ENCODE measurements at places on chromosomes 16 and 17.

DNA sequence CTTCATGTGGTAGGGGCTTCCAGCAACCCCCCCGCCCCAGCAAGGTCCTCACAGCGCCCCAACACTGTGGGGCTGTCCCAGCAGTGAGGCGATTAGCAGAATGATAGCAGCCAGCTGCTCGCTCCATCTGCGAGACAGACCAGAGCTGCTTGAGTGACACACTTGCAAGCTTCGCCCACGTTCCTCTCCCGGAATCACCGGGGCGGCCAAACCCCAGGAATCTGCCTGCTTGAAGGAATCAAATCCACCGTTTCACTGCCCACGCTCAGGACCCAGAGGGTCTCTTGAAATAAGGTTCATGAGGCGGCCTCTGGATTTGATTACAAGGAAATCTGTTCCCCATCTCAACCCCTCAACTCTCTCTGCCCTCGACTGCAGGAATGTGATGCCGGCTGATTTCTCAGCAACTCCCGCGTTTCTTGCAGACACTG, 356.0 kb downstream of the C16orf95 start:
- DNase-seq, result no peak

- DNase-seq, result peak; percentile 86
Observed at GRCh38 chr16:84970447-84971127, 40.7 kb downstream of the ZDHHC7 start.

DNA sequence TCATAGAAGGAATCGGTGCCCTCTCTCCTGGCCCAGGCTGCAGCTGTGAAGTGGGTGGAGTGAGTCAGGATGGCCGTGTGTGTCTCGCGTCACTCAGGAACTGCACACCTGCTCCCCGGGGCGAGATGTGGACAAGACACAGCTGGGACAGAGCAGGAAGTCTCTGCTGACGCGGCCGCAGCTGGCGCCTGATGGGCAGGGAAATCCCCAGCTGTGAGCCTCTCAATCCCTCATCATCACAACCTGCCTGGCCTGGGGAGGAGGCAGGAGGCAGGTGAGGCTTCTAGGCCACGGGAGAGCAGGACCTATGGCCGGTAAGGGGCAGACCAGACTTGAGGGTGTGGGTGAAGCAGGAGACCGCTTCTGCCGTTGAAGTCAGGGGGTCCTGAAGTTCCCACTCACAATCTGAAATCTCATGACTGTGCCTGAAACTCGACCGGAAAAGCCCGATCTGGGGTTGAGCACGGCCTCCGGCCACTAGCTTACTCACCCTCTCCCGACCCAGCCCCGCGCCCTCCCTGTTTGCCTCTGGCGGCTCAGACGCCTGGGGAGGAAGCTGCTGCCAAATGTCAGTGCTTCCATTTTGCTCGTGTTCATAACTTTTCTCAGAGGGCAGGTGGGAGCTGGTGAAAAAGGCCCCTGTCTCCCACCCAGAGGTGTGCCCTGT, 1.1 kb upstream of the TRPV3 start:
- DNase-seq, result peak; percentile 93

- no peak for DNase-seq
Observed at GRCh38 chr16:51757124-51757470, 606.0 kb upstream of the SALL1 start.

DNA sequence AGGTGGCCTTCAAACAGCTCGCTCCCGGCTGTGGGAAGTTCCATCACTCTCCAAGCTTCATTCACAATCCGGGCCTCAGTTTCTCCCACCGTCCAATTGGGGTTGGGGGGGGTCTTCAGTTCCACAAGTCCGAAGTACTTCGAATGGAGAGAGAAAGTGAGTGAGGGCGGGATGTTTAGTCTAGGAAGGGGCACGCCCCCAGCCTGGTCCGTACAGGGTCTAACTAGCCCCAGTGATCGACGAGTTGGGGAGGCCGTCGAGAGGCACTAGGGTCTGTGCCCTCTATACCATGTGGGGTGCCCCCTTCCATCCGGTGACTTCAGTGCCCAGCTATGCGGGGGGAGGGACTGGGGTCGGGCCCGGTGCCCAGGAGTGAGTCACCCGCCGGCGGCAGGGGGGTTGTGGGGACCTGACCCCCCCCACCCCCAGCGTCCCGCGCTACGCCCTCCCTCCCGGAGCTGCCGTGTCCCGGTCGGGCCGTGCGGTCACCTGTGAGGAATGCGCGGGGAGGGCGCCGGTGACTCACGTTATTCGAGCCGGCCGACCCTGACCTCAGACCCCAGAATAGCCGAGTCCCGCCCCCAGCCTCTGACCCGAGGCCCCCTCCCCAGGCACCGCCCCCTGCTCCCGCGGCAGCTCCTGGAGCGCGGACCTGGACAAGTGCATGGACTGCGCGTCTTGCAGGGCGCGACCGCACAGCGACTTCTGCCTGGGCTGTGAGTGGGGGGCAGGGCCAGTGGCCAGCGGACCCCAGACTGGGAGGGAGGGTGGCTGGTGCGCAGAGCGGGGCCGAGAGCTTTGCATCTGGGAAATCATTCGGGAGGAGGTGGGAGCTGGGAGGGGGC, 658 bp downstream of the TNFRSF12A start:
- peak; percentile 31 for DNase-seq

DNA sequence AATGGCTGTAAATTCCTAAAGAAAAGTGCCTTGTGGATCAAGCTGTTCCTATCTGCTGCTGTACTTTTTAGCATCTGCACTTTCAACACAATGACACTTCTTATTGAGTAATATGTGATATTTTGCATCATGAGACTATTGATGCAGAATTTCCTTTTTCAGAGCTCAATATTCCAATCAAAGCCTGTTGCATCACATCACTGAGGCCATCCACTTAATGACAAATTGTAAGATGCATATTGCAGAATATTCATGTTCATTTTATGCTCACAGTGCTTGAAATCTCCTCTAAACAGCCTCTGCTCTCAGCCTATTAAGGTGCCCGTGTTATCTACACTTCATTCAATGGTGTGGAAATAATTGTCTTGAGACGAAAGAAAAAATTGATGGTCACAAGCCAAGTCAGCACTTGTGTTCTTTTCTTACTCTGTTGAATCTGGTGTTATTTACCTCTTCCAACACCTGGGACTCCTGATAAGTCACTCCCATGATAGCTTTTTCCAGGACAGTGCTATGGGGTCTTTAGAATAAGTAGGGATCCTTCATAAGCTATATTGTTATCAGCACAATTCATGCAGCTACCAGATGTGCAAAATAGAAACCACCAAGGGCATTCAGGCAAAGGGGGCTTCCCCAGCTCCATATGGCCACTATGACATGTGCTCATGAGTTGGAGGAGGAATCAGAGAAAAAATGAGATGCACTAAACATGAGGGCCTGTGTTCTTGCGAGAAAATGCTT, 9.3 kb upstream of the SKAP1 start:
- no peak for DNase-seq

- no peak for DNase-seq
Observed at GRCh38 chr17:269616-270514, 82.7 kb downstream of the RPH3AL start.

DNA sequence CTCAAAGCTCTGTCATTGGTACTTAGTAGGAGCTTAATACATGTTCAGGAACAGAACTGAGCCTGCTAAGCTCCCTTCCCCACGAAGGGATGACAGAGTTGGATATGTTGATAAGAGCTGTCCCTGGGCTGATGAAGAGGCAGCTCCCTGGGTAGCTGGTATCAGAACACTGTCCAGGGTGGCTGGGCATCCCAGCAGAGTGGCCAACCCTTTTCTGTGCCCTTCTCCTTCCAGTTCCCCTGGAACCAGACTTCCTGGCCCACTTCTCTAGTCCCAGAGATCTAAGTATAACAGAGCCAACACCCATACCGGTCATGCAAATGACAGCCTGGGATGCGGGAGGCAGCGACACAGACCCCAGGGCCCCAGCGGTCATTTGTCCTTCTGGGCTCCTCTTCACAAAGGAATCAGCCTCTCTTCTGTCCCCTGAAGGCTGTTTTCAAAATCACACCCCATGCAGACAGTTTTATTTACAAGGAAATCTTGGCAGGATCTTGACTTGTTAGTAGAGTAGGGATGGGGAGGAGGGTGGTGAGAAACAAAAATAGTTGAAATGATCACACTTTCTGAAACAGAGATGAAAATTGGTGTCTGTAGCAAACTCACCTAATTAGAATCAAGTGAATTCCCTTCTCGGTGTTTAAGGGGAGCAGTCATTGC, 1.4 kb upstream of the RHBDL3 start:
- no peak for DNase-seq

DNA sequence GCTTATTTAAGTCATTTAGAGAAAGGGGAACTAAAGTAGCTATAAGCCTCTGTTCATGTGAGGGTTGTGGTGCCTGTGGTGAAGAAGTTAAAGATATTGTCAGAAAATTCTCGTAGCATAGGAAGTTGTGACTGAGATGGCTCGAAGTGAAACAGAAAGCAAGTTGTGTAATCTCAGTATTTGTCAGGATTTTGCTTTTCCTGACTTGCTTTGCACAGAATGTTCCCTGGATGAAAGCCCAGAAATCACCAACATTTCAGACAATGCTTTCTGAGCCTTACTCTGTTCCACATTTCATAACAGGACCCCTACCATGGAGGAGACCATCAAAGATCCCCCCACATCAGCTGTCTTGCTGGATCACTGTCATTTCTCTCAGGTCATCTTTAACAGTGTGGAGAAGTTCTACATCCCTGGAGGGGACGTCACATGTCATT, 10.6 kb downstream of the CALCOCO2 start:
- DNase-seq, result peak; percentile 54

DNA sequence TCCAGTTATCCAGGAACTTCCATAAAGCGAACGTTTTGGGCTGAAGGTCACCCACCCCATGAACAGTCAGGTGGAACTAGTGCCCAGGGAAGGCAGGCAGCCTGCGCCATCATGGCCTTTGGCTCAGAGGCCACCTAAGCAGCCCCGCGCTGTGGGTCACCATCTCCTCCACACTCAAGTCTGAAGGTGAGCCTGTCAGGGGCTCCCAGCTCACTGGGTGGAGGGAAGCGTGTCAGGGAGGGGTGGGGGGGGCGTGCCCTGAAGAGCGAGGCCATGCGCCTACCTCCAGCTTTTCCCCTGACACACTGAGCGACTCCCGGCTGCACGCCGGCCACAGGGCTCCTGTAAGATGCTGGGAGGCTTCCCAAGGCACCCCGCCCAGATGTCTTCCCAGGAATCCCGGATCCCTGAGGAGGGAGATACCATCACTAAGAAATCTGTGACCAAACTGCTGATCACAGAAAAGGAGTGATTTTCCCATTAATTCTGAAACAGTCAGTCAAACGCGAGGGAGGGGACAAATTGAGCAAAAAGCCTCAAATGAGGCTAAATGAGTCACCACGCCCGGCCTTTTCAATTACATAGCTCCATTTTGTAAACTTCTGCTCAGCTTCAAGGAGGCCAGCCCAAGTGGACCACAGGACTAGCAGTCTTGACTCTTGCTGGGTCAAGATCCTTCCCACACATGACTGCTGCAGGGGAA, 26.5 kb upstream of the SLC25A19 start:
- no peak for DNase-seq

DNA sequence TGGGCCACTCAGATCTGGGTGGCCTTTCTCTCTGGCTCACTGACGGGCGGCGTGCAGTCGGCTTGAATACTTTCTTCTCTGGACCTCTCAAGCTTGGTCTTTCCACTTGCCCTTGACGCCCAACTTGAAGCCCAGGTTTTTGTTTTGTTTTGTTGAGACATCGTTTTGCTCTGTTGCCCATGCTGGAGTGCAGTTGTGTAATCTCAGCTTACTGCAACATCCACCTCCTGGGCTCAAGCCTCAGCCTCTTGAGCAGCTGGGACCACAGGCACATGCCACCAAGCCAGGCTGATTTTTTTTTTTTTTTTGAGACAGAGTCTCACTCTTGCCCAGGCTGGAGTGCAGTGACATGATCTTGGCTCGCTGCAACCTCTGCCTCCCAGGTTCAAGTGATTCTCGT, 22.7 kb upstream of the KIF19 start:
- no peak for DNase-seq

- no peak for DNase-seq
Observed at GRCh38 chr16:4831616-4832015, 15.5 kb downstream of the GLYR1 start.

DNA sequence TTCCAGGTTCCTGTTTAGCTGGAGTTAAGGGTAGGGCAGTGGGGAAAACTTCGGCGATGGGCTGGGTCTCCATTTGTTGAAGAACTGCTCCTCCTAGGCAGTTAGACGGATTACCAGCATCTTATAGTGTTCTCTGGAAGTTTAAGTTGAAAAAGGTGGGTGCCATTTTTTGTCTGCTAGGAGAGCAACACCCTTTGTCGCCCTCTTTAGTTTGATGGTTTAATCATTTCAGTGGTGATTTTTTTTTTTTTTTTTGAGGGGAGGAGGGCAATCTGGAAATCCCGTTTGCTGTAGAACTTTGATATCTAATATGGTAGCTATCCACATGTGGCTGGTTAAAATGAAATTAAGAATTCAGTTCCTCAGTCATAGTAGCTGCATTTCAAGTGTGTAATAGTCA, 4.1 kb downstream of the UBFD1 start:
- no peak for DNase-seq

DNA sequence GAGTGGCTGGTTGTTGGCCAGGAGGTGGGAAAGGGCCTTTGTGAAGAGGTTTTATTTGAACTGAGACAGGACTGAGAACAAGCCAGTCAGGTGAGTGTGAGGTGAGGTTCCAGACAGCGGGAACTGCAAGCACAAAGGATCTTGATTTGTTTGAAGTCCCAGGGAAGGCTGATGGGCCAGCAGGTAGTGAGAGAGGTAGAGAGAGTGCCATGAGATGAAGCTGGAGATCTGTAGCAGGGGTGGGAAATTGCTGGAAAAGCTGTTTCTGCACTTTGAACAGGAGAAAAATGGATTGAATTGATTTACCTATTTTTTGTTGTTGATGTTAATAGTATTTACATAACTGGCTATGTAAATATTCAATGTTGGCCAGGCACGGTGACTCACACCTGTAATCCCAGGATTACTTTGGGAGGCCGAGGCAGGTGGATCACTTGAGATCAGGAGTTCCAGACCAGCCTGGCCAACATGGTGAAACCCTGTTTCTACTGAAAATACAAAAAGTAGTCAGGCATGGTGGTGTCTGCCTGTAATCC, 7.7 kb upstream of the DCTPP1 start:
- no peak for DNase-seq

DNA sequence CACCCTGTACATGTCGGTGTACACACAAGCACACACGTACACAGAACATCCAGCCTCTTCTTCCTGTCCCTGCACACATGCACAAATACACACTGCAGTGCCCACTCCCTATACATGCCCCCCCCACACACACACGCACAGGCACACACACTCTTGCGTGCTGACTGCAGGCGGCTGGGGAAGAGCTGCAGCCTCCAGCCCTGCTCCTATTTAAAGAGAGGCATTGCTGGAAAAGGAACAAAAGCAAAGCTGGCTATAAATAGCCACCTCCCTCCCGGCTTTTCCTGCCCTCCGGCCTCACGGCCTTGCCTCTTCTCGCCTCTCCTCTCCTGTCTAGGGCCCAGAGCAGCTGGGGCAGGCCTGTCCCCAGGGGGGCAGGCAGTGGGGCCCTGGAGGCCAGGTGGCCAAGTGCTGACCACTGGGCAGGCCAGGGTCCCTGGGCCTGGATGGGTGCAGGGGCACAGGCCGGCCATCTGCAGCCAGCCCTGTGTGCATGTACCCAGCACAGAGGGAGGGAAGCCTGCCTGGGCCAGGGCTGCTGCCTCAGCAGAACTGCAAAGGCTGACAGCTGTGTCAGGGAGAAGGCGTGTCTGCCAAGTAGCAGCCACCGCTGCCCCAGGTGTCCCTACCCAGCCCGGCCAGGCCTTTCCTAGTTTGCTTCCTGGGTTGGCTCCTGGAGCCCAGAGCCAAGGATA, 25.4 kb downstream of the RTN4RL1 start:
- DNase-seq, result no peak
